ENCODE measurements at places on chromosomes 3 and 15. TPM values are rescaled to one million over a fixed set of nuclear protein-coding genes. Genes with fewer than 3 reads are reported as not detected.

PPARG gene
- polyA plus RNA-seq: 33.8 TPM

CPN2 gene
- polyA plus RNA-seq: not detected

GOLGA6L10 gene
- polyA plus RNA-seq: 0.99 TPM

PATL2 gene
- polyA plus RNA-seq: 0.50 TPM

PLAAT1 gene
- polyA plus RNA-seq: not detected

Measured in AG04450 (cell line).